Stomach (tissue), 19 donors: ENCODE measurements at places on chromosomes 12 and 14. TPM values are rescaled to one million over a fixed set of nuclear protein-coding genes. Genes with fewer than 3 reads are reported as not detected.

GRCh38 chr12:77016606-77017005, 48.8 kb downstream of the E2F7 start:
- no peaks in the 10 kb centered on the region for H3K27me3 ChIP-seq
- H3K4me3 ChIP-seq, result no peak overlapping the region
- no peaks in the 10 kb centered on the region for H3K36me3 ChIP-seq
- no peak for DNase-seq
- no peak overlapping the region for H3K27ac ChIP-seq
- H3K4me1 ChIP-seq, result no peaks in the 10 kb centered on the region

ENDOU gene
- not detected for total RNA-seq

GRCh38 chr14:92959761-92960680, 37.1 kb downstream of the CHGA start:
- DNase-seq, result no peak
- H3K4me1 ChIP-seq, result peaks cover 37% of the 10 kb centered on the region
- H3K36me3 ChIP-seq, result peaks cover 15% of the 10 kb centered on the region
- H3K27ac ChIP-seq, result no peak overlapping the region
- no peak overlapping the region for H3K4me3 ChIP-seq

PAPLN gene
- 25.0 TPM for total RNA-seq

GRCh38 chr12:65961190-65962035, 137.1 kb downstream of the HMGA2 start:
- no peaks in the 10 kb centered on the region for H3K4me1 ChIP-seq
- no peak overlapping the region for H3K27ac ChIP-seq
- H3K27me3 ChIP-seq, result no peaks in the 10 kb centered on the region
- H3K4me3 ChIP-seq, result no peak overlapping the region
- H3K36me3 ChIP-seq, result no peaks in the 10 kb centered on the region

CIDEB gene
- 6.4 TPM for total RNA-seq
